ENCODE measurements at places on chromosomes 1 and 21. TPM values are rescaled to one million over a fixed set of nuclear protein-coding genes. Genes with fewer than 3 reads are reported as not detected.

DNA sequence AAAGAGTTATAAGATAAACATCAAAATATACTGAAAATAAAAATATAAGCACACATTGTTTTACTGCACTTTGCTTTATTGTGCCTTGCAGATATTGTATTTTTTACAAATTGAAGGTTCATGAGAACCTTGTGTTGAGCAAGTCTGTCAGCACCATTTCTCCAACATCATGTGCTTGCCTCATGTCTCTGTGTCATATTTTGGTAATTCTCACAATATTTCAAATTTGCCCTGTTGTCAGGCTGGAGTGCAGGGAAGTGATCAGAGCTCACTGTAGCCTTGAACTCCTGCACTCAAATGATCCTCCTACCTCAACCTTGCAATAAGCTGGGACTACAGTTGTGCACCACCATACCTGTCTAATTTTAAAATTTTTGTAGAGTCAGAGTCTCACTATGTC is 21.3 kb upstream of the CNIH3 start:
- H3K27me3 ChIP-seq = no peaks in the 10 kb centered on the region
- no peak overlapping the region for H3K27ac ChIP-seq
- H3K4me1 ChIP-seq = peaks cover 1% of the 10 kb centered on the region
- H3K36me3 ChIP-seq = no peaks in the 10 kb centered on the region

- no peak for DNase-seq
- H3K27ac ChIP-seq = no peak overlapping the region
- no peak overlapping the region for H3K4me3 ChIP-seq
- no peaks in the 10 kb centered on the region for H3K36me3 ChIP-seq
- no peaks in the 10 kb centered on the region for H3K4me1 ChIP-seq
Observed at GRCh38 chr1:1175221-1176062, 1.8 kb downstream of the TTLL10 start.

- no peaks in the 10 kb centered on the region for H3K4me1 ChIP-seq
- no peak overlapping the region for H3K4me3 ChIP-seq
- peak; percentile 82 for DNase-seq
- H3K36me3 ChIP-seq = no peaks in the 10 kb centered on the region
- H3K27me3 ChIP-seq = no peaks in the 10 kb centered on the region
- H3K27ac ChIP-seq = no peak overlapping the region
Observed at GRCh38 chr1:219460896-219461815, 151.7 kb downstream of the ZC3H11B start.

DNA sequence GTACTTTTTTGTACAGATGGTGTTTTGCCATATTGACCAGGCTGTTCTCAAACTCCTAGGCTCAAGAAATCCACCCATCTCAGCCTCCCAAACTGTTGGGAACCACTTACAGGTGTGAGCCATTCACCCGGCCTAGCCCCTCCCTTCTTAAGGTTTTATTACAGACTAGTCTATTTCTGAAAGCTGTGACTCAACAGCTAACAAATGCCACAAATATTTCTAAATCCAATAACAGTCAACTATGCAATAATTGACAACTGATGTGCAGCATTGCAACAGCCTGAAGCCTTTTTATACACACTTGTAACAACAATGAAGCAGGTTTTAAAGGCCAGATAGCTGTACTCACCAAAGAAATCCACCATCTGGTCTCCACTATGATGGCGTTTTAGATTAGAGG is 51.4 kb downstream of the GRIK1 start:
- no peak overlapping the region for H3K4me3 ChIP-seq
- DNase-seq = no peak
- H3K4me1 ChIP-seq = no peaks in the 10 kb centered on the region
- no peaks in the 10 kb centered on the region for H3K36me3 ChIP-seq

GRCh38 chr1:41238311-41238988 is 3.7 kb downstream of the SCMH1 start:
- H3K27ac ChIP-seq = peak overlapping the region; percentile 69
- H3K27me3 ChIP-seq = no peaks in the 10 kb centered on the region
- H3K4me1 ChIP-seq = no peaks in the 10 kb centered on the region
- H3K36me3 ChIP-seq = no peaks in the 10 kb centered on the region
- DNase-seq = no peak

- peaks cover 3% of the 10 kb centered on the region for H3K4me1 ChIP-seq
- no peaks in the 10 kb centered on the region for H3K27me3 ChIP-seq
- peak overlapping the region; percentile 91 for H3K4me3 ChIP-seq
Observed at GRCh38 chr21:17612023-17612564, 607 bp downstream of the BTG3 start.

- no peak for DNase-seq
- H3K4me1 ChIP-seq = peaks cover 22% of the 10 kb centered on the region
- no peaks in the 10 kb centered on the region for H3K27me3 ChIP-seq
- no peak overlapping the region for H3K27ac ChIP-seq
- no peak overlapping the region for H3K4me3 ChIP-seq
Observed at GRCh38 chr1:93756657-93757056, 75.0 kb upstream of the BCAR3 start.

DNA sequence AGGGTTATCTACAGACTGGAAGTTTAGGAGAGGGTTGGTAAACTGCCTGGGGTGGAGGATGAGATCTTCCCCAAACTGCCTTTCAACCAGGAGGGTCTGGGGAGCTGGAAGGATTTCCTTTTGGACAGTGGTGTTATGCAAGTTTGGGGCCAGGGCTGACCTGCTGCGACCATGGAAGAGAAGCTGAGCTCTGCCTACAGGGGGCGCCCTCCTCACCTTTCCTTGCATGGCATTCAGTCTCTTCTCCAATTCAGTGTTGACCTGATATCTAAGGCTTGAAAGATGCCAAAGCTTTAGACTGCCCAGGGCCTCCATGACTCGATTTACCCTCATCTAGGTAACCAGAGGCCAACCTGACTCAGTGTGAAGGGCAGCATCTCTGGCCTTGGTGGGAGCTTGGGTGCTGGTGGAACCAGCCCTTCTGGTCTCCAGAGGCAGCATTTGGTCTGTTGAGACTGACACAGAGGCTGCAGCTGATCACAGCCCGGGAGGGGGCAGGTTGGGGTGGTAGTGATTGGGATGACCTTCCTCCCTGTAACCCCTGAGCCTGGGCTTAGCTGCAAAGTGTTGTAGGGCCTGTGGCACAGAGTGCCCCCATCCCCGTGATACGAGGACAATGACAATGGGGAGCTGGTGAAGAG is 170.0 kb downstream of the GRIK3 start:
- H3K36me3 ChIP-seq = no peaks in the 10 kb centered on the region
- no peaks in the 10 kb centered on the region for H3K4me1 ChIP-seq
- H3K27ac ChIP-seq = no peak overlapping the region

DNA sequence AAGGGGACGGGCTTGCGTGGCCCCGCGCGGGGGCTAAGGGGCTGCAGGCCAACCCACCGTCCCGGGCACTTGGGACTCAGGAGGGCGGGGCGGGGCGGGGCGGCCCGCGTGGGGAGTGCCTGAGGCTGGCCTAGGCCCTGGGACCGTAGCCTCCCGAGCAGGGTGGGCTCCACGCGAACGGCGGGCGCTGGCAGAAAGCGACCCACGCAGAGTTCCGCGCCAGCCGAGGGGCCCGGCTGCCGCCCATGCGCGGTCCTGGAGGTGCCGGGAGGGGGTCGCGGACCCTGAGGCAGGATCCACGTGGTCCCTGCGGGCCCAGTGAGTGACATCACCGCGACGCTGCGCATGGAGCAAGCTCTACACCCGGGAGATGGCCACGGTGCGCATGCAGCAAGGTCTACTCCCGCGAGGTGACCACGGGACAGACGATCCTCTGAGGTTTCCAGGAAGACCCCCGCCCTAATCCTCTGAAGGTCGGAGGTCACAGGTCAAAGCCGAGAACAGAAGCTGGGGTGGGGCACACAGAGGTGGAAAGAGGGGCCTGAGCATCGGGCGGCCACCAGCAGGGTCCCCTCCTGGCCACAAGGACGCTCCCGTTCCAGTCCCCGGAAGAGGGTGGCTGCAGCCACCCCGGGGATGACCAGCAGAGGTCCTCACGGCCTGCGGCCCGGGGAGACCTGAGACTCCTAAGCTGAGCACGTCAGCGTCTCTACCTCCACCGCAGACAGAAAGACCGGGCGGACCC is 13.5 kb upstream of the SLC19A1 start:
- H3K27ac ChIP-seq = peak overlapping the region; percentile 86
- H3K4me3 ChIP-seq = peak overlapping the region; percentile 29
- DNase-seq = peak; percentile 91
- H3K27me3 ChIP-seq = no peaks in the 10 kb centered on the region

GRCh38 chr1:162230096-162230495 is 146.6 kb downstream of the SPATA46 start:
- H3K27ac ChIP-seq = no peak overlapping the region
- no peaks in the 10 kb centered on the region for H3K27me3 ChIP-seq
- H3K4me1 ChIP-seq = peaks cover 2% of the 10 kb centered on the region
- no peaks in the 10 kb centered on the region for H3K36me3 ChIP-seq
- peak; percentile 67 for DNase-seq
- H3K4me3 ChIP-seq = no peak overlapping the region

GRCh38 chr1:48025076-48025475 is 27.9 kb upstream of the TRABD2B start:
- no peaks in the 10 kb centered on the region for H3K4me1 ChIP-seq
- no peak overlapping the region for H3K4me3 ChIP-seq
- H3K27ac ChIP-seq = no peak overlapping the region

DNA sequence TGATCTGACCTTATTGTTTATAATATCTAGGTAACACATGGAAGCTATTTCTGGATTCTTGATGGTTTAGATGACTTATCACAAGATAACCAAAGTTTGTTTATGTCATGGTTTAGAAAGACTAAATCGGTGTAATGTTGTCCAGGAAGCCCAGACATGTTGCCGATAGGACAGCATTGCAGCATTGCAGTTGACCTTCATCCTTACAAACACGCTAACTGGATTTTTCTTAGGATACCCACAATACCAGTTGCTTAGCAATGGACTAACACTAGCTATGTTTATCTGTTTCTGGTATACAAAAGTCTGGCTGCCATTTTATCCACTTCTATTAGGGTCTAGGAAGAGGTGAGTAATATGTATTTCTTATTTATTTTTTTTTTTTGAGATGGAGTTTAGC is 11.7 kb upstream of the DPH5 start:
- no peak overlapping the region for H3K27ac ChIP-seq
- H3K4me1 ChIP-seq = no peaks in the 10 kb centered on the region
- H3K36me3 ChIP-seq = no peaks in the 10 kb centered on the region
- H3K4me3 ChIP-seq = no peak overlapping the region

DNA sequence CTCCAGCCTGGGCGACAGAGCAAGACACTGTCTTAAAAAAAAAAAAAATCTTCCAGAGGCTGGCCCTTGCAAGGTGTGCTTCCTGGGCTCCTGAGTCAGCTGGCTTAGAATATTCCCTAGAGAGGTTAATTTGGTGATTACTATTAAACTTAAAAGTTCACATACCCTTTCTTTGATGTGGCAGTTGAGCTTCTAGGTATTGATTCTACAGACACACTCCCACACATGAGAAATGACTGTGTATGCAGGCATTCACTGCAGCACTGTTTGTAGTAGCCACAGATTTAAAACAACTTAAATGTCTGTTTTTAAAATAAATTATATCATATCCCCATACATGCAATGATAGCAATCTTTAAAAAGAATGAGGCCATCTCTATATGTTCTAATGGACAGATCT is 93.4 kb downstream of the GDAP2 start:
- H3K27me3 ChIP-seq = no peaks in the 10 kb centered on the region
- no peak overlapping the region for H3K27ac ChIP-seq
- no peaks in the 10 kb centered on the region for H3K36me3 ChIP-seq

DNA sequence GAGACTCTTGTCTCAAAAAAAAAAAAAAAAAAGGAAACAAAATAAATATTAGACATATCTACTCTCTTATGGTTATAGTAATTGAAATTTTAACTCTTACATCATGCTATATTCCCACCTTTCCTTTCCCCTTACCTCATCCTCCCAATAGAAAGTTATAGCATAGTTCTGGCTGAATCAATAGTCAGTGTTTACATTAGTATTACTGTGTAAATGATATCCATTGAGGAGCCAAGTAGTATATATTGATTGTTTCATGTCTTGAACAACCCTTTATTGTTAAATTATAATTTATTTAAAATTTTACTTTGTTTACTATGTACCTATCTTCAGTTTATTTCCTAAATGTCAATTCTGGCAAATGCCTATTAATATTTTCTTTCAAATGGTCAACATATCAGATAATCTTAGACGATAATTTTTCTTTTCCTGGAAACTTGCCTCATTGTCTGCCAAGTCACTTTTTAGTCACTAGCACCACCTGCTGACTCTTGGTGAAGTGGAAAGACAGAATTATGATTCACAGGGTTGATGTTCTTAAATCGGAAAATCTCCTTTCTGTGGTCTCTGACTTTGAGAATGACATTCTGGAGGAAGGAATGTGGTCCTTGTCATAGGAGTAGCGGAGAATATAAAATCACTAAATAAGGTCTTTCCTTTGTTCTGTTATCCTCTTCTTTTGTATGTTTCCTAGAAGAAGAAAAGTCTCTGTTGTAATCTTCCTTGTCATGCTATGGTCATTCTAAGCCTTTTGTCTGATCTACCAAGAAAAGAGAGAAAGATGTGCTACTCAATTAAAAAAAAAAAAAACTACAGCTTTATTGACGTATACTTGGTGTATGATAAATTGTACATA is 8.6 kb downstream of the HJV start:
- H3K4me3 ChIP-seq = no peak overlapping the region
- H3K27me3 ChIP-seq = peaks cover 5% of the 10 kb centered on the region
- H3K27ac ChIP-seq = no peak overlapping the region
- peak; percentile 85 for DNase-seq

GRCh38 chr1:46523496-46524353 is 27.7 kb downstream of the KNCN start:
- peaks cover 2% of the 10 kb centered on the region for H3K4me1 ChIP-seq
- no peak overlapping the region for H3K4me3 ChIP-seq
- H3K27me3 ChIP-seq = no peaks in the 10 kb centered on the region
- DNase-seq = no peak
- H3K36me3 ChIP-seq = no peaks in the 10 kb centered on the region

DNA sequence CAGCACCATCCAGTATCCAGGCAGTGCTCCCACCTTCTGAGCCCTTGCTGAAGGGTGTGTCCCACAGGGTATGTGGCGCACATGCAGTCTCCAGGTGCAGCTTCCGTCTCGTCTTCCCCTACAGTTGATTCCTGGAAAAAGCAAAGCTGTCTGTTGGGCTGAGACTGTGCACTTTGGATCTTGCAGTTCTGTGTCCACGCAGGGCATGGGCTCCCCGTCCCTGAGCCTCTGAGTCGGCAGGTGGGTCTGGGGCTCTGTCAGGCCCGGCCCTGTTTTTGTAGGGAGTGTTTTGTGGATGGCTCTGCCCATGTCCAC is 32.8 kb downstream of the SNAP47 start:
- no peak for DNase-seq
- H3K4me1 ChIP-seq = peaks cover 15% of the 10 kb centered on the region
- no peak overlapping the region for H3K4me3 ChIP-seq
- no peaks in the 10 kb centered on the region for H3K36me3 ChIP-seq
- no peak overlapping the region for H3K27ac ChIP-seq

- no peak for DNase-seq
- no peak overlapping the region for H3K4me3 ChIP-seq
- H3K4me1 ChIP-seq = peaks cover 17% of the 10 kb centered on the region
- no peaks in the 10 kb centered on the region for H3K36me3 ChIP-seq
- H3K27ac ChIP-seq = peak overlapping the region; percentile 40
Observed at GRCh38 chr1:2125350-2126211, 69.0 kb downstream of the FAAP20 start.

GRCh38 chr1:25134307-25134706 is 98.0 kb downstream of the SYF2 start:
- no peak overlapping the region for H3K4me3 ChIP-seq
- no peaks in the 10 kb centered on the region for H3K27me3 ChIP-seq
- no peak for DNase-seq

The LRRC39 gene
- total RNA-seq = 0.94 TPM

The PIGK gene
- total RNA-seq = 30.2 TPM

The CTTNBP2NL gene
- 38.5 TPM for total RNA-seq

The TMPRSS15 gene
- total RNA-seq = not detected

All from lung (tissue), 17 donors.